H4 (cell line): ENCODE measurements at places on chromosomes 7 and 10.

DNA sequence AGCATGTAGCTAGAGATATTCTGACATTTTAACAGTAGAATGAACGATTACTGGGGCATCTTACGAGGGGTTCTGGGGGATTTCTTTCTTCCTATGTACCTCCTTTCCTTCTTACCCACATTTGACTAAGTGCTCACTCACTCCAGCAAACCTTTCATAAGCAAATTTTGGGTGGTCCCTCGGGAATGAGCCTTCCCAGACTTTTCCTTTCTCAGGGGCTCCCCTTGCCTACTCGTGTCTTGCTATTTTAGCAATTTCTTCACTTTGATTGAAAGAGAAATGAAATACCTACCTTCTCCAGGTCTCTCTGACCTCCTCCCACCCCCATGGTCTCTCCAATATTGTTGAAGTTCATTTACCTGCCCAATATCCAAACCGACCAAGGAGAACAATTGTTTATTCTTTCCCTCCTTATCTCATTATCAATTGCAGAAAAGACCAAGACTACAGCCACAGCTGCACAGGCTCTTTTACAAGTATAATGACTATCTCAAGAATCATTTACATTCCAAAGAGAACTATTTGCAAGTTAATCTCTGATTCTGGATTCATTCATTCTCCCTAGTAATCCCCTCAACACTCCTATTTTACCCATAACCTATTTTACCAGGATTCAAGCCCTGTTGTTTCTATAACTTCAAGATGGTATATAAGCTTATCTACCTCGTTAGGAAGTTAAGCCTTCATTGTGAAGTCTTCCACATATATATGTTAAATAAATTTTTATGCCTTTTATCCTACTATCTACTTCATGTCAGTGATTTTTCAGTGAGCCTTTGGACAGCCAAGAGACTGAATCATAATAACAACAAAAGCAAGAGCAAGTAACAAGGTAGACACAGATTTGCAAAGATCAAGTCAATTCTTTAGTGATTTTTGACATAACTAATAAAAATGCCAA, 480.6 kb downstream of the IPMK start:
- DNase-seq: no peak

GRCh38 chr10:89466599-89467035, 52.2 kb downstream of the IFIT5 start:
- peak; percentile 46 for DNase-seq

DNA sequence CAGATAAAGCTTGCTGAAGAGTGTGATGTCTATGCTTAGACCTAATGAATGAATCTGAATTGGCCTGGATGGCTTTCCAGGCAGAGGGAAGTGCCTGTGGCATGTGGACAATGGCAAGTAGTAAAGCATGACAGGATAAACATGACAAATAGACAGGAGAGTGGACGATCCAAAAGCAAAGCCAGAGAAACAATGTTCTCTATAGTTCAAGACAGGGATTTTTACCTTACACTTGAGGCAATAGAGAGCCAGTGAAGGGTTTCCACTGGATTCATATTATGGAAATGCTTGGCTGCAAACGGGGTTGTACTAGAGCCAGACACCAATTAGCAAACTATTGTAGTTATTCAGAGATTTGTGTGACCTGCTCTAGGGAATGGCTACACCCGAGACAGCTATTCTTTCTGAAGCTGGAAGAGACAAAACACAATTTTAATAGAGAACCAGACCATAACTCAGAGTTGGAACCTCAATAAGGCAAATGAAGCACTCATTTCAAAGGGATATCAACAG, 2.3 kb downstream of the AGMO start:
- DNase-seq: no peak

- DNase-seq: no peak
Observed at GRCh38 chr7:4260867-4261600, 421.1 kb upstream of the FOXK1 start.

DNA sequence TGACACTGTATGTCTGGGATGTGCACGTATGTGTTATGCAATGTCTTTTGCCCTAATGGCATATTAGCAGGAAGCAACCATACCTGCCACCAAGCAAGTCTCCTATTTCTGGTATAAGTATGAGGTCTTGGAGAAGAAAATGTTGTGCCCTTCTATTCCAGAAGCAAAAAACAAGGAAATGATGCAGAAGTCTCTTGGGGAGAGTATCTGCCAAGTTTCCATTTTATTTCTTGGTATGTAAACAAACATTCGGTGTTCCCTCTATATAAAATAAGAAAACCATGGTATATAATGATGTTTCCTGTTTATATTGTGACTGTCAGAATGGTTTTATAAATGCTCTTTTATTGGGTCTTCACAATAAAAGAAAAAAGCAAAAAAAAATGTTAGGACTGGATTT, 19.3 kb upstream of the MYO3A start:
- DNase-seq: peak; percentile 1

DNA sequence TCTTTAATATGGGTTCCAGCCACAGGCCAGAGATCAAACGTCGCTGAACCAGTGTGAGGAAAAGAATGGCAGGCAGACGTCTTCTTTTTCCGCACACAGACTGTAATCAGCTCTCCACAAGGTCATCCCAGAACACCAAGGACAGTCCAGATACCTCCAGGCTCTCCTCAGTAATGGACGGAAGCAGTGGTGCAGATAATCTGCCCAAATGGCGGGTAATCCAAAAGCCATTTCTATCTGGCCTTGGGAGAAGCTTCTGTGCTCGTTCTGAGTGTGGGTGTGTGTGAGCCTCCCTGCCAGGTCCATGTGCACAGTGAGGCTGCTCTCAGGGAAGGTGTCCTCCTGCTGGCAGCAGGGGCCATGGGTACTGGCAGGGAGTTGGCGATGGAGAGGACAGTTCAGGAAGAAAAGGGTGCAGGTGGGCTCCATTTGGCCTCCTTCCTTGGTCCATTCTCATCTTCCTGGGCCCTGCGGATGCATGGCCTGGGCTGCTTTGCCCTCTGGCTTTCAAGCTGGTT, 15.6 kb upstream of the TEX36 start:
- no peak for DNase-seq

- DNase-seq: no peak
Observed at GRCh38 chr7:147418966-147419365, 1171.6 kb upstream of the C7orf33 start.

DNA sequence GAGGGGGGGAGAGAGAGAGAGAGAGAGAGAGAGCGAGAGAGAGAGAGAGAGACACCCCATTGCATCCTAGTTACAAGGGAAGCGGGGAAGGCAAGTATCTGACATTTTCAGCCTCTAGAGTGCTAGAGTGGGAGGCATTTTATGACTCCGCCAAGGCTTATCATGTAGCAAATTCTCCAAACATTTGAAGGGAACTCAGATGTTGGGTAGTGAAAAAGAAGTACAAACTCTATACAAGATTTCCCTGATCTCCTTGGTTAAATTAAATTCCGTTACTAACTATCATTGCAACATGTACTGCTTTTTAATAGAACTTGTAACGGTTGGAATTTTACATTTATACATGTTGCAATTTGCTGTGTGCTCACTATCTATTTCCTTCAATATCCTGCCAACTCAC, 83.4 kb upstream of the FAM3C start:
- DNase-seq: no peak

- DNase-seq: peak; percentile 34
Observed at GRCh38 chr7:18212758-18213157, 185.1 kb upstream of the PRPS1L1 start.

- no peak for DNase-seq
Observed at GRCh38 chr10:90977855-90978486, 57.1 kb upstream of the ANKRD1 start.

- no peak for DNase-seq
Observed at GRCh38 chr10:69319841-69320316, 41.6 kb downstream of the HK1 start.

DNA sequence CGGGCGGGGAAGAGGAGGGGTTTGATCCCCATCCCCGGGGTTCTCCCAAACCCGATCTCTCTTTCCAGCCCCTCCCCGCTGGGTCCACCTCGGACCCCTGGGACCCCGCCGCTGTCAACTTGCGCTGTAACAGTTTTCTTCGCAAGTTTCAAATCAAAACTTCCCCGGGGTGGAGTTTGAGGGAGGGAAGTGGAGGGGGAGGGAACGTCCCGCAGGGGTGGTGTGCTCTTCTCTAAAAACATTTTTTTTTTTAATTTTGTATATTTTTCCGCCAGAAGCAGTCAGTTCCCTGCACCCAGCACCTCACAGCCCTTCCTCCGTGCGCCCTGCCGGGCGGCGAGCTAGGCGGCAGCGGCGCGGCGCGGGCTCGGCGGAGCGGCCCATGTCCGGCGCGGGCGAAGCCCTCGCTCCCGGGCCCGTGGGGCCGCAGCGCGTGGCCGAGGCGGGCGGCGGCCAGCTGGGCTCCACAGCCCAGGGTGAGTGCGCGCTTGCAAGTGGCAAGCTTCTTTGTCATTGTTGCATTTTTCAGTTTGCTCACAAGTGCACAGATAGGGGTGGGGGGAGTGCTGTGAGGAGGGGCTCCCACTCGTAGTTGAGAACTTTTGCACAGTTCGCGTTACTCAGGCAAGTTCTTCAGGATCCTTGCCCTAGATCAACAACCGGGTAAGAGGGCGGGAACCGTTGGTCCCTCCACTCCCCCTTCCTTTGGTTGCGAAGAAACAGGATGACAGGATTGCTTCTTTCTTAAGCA, 933 bp downstream of the MDFIC start:
- peak; percentile 66 for DNase-seq

GRCh38 chr7:137958470-137959431, 43.1 kb downstream of the CREB3L2 start:
- DNase-seq: no peak

- DNase-seq: no peak
Observed at GRCh38 chr10:128922172-128922571, 544.9 kb upstream of the MGMT start.

GRCh38 chr7:104240401-104240800, 32.6 kb upstream of the ORC5 start:
- DNase-seq: no peak

GRCh38 chr7:118918556-118918955, 694.1 kb downstream of the ANKRD7 start:
- DNase-seq: peak; percentile 42

GRCh38 chr7:3260401-3260715, 40.7 kb upstream of the SDK1 start:
- DNase-seq: peak; percentile 74

GRCh38 chr10:716821-717220, 27.4 kb upstream of the DIP2C start:
- DNase-seq: no peak

DNA sequence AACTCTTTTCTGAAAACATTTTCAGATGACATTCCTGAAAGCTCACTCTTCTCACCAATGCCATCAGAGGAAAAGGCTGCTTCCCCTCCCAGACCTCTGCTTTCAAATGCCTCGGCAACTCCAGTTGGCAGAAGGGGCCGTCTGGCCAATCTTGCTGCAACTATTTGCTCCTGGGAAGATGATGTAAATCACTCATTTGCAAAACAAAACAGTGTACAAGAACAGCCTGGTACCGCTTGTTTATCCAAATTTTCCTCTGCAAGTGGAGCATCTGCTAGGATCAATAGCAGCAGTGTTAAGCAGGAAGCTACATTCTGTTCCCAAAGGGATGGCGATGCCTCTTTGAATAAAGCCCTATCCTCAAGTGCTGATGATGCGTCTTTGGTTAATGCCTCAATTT, 16.5 kb downstream of the ANLN start:
- no peak for DNase-seq

GRCh38 chr10:60394446-60394845, 4.8 kb upstream of the ANK3 start:
- DNase-seq: no peak

GRCh38 chr10:81200801-81201200, 663.1 kb downstream of the SH2D4B start:
- no peak for DNase-seq
